Mesendoderm (in vitro differentiated cells): ENCODE measurements at places on chromosomes 6 and 20.

- no peak for DNase-seq
These were observed 28.4 kb downstream of the DCDC2 start for GRCh38 chr6:24329451-24329850.

- peak; percentile 77 for DNase-seq
These were observed 13.2 kb upstream of the SCRT2 start for GRCh38 chr20:688809-689212.

DNA sequence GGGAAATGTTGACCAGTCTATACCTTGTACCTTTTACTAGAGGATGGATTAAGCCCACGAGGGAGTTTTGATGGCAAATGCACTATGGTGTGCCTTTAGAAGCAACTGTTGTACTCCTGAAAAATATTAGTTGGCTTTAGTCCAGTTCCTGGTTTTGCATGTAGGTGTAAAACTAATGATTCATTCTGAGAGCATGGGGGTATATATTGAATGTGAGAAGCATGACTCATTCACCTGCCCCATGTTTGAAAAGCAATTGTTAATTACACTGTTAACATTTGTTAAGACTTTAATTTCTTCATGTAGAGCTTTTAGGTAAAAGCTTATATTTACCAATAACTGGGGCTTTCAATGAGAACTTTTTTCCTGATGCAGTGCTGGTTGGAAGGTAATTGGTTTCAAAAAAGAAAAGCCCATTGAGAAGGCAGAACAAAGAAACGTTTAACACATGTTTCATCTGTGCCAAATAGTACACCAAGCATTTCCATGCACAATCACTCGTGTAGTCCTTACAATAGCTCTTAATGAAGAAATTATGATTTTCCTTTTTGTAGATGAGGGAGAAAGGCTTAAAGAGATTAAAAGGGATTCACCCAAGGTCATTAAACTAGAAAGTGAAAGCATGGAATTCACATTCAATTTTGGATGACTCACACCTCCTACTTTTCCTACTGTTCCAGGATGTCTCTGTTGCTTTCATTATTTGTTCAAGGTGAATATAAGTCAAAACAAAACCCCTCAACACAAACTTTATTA lies 134.1 kb downstream of the CCDC170 start:
- no peak for DNase-seq

GRCh38 chr6:124560873-124561567 lies 401.2 kb upstream of the RNF217 start:
- DNase-seq = peak; percentile 22

- no peak for DNase-seq
These were observed 1088.9 kb upstream of the CITED2 start for GRCh38 chr6:140463312-140463710.

DNA sequence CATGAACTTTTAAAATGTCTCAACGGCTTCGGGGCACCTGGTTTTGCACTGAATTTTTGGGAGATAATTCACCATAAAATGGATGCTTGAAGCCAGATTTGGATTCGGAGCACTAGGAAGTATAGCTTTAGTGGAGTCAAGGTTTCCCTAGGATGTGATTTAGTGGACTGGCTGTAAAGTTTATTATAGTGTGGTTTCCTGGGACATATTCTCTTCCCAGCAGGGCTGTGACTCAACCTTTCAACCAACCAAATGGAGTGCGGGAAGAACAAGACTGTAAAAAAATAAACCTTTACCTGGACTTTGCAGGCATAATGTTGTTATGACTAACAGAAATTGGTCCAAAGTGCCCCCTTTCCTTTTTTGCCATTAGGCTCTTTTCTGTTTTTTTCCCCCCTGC lies 327.4 kb upstream of the MAN1A1 start:
- no peak for DNase-seq

- DNase-seq = peak; percentile 18
These were observed 575.7 kb upstream of the MARCKS start for GRCh38 chr6:113281431-113281830.

GRCh38 chr20:55058938-55059337 lies 583.5 kb downstream of the DOK5 start:
- no peak for DNase-seq

GRCh38 chr20:49352751-49353150 lies 74.9 kb upstream of the ZNFX1 start:
- no peak for DNase-seq

DNA sequence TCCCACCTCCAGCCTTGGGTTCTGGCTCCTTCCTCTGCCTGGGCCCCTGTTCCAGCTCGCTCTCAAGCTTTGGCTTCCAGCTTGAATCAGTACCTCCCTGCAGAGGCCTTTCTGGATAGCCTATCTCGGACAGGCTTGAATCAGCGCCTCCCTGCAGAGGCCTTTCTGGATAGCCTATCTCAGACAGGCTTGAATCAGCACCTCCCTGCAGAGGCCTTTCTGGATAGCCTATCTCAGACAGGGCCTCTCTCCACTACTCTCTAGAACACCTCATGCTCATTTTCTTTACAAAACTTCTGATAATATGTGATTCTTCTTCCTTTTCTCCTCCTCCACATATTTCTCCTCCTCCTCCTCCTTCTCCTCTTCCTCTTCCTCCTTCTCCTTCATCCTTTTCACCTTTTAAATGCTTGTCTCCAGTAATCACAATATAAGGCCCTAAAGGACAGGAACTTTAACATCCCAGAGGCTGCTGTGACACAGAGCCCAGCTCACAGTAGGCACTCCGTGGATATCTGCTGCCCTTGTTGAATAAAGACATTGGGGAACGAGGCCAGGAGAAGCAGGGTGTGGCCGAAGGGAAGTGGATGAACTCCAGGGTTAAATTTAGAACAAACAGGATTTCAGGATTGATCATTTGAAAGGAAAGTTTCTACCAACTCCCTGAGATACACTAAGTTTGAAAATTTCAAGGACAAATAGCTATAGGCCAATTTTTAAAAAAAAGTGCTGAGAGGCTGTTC lies 9.3 kb upstream of the RPS6KA2 start:
- DNase-seq = peak; percentile 67
